ENCODE measurements at places on chromosomes 2 and 18. TPM values are rescaled to one million over a fixed set of nuclear protein-coding genes. Genes with fewer than 3 reads are reported as not detected.

DNA sequence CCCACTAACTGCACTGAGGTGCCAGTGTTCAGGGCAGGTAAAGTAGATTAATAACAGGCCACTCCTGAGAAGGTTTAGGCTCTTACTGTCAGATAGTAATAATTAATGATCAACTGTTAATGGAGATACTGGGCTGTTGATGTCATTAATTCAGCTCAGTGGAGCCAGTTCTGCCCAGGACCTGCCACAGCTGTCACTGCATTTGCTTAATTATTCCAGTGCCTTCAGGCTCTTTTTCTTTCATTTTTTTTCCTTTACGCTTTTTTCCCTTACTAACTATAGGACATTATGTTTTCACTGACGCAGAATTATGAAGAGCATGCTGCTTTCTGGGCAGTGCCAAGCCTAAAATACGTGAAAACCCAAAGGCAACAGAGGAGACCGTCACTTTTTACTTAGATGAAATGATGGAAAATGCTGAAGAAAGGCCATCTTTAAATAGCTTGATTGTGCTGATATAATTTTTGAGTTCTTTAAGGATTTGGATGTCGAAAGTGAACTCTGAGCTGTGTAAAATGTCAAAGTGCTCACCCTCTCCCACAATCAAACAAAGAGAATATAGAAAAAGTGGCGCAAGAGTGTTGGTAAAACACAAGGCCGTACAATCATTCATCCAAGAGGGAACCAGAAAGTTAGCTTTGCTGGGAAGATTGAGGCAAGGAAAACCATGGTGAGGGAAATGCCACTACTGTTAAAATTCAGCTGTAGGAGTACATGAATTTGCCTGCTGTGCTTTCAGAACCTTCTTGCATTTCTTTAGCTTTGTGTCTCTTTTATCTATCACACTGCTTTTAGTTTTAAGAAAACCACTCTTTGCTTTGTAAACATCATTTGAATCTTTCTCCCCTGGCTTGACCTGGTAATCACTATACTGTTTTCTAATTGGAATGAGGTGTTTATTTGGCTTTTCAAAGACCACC lies 192.0 kb upstream of the ZEB2 start:
- H3K27me3 ChIP-seq: no peaks in the 10 kb centered on the region

Gene CAVIN2
- total RNA-seq: not detected

Gene SLC38A11
- not detected for total RNA-seq

Gene LINC00305
- not detected for total RNA-seq

GRCh38 chr18:48326901-48327675 lies 82.1 kb downstream of the ZBTB7C start:
- H3K4me3 ChIP-seq: no peak overlapping the region
- no peaks in the 10 kb centered on the region for H3K36me3 ChIP-seq
- no peak overlapping the region for H3K27ac ChIP-seq
- no peak for DNase-seq
- no peaks in the 10 kb centered on the region for H3K27me3 ChIP-seq

Gene SPEG
- 23.7 TPM for total RNA-seq

Gene CPO
- 0.66 TPM for total RNA-seq

DNA sequence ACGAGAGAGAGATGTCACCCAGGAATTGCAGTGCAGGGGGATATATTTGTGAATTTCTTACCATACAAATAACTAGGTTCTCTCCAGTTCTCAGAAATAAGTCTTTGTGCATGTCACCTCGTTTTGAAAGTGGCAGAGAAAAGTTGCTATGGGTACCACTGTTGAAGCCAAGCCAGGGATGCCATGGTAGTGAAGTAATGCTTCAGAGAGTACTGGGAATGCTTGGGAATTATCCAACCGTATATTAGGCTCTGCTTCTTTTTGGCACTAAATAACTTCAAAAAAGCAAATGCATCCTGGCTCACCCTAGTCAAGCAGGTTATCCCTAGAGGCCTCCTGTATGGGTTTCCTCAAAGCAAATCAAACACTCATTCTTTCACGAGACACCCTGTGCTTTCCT lies 50.7 kb upstream of the DDX18 start:
- H3K27me3 ChIP-seq: no peaks in the 10 kb centered on the region
- H3K4me1 ChIP-seq: no peaks in the 10 kb centered on the region
- H3K27ac ChIP-seq: no peak overlapping the region

DNA sequence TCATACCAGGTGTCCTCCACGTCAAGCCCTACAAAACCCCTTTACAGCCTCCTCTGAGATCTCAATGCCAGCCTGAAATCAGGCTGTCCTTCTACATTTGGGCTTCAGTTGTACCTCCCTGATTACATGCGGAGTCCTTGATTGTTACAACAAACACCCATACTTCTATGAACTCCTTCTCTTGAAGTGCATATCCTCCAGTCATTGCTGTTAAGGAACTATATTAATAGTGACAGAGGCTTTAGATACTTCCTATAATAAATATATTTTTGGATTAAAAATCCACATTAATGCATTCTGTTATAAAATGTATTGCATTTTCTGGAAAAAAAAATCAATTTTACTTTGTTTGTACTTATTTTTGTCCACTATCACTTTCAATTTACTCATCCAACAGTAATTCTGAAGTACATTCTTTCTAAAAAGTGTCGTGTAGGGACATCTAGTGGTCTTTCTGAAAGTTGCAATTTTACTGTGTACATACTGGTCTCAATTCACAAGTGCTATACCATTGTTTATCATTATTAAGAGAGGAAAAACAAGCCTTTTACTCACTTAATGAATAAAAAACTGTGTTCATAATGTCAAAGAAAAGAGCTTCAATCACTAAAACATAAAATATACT lies 316.4 kb downstream of the DSEL start:
- H3K27ac ChIP-seq: no peak overlapping the region
- no peaks in the 10 kb centered on the region for H3K27me3 ChIP-seq
- no peak for DNase-seq

- no peak overlapping the region for H3K27ac ChIP-seq
- no peak overlapping the region for H3K4me3 ChIP-seq
- H3K36me3 ChIP-seq: no peaks in the 10 kb centered on the region
- H3K27me3 ChIP-seq: no peaks in the 10 kb centered on the region
- no peak for DNase-seq
These were observed 40.5 kb downstream of the MYO3B start for GRCh38 chr2:170218456-170218855.

Gene SERPINB7
- not detected for total RNA-seq

- no peak for DNase-seq
- H3K27me3 ChIP-seq: no peaks in the 10 kb centered on the region
- H3K27ac ChIP-seq: no peak overlapping the region
- no peaks in the 10 kb centered on the region for H3K4me1 ChIP-seq
- H3K4me3 ChIP-seq: no peak overlapping the region
These were observed 25.3 kb upstream of the MFSD6 start for GRCh38 chr2:190382851-190383250.

Gene IMPACT
- 41.9 TPM for total RNA-seq
